ENCODE measurements at places on chromosomes 12 and 14.
A peak's percentile ranks its signal among the peaks of the same experiment; 100 is the strongest.

DNA sequence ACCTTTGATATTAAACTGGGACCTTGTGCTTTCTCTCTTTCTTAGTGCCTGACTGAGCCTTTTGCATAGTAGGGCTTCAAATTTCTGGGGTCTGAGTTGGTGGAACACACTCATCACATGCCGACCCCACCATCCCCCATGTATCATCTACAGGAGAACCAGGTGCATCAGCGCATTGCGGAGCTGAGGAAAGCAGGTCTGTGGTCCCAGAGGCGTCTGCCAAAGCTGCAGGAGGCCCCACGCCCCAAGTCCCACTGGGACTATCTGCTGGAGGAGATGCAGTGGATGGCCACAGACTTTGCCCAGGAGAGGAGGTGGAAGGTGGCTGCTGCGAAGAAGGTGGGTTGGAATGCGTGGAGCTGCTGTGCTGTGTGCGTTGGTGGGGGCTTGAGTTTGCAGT, 37.8 kb downstream of the EP400 start:
- DNase-seq: no peak

DNA sequence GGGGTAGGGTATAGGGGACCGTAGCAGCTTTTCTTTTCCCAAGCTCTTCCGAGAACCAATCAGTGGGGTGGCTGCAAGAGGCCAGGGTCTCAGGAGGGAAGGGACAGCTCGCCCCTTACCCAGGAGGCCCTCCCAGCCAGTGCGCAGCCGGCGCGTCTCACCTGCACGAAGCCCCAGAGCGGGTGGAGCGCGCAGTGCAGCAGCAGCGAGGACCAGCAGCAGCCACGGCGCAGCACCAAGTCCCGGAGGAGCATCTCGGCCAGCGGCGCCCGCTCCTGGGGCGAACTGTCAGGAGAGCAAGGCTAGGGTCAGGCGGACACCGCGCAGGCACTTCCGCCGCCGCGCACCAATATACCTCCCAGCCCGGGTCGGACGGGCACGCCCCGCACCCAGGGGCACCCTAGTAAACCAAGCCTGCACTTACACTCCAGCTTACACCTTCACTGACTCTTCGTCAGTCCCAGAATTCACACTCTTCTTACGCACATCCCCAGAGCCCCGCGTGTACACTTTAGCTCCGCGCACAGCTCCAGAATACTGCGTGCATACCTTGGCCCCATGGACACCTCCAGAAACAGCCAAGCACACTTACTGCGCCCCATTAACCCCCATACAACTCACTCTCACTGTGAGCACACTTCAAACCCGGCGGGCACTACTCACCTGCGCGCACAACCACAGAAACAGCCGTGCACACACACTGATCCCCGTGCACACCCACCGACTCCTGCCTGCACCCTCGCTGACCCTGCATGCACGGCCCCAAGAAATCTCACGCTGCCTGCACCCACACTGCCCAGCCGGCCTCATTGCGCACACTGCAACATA, 606 bp downstream of the PRIMA1 start:
- DNase-seq: no peak

DNA sequence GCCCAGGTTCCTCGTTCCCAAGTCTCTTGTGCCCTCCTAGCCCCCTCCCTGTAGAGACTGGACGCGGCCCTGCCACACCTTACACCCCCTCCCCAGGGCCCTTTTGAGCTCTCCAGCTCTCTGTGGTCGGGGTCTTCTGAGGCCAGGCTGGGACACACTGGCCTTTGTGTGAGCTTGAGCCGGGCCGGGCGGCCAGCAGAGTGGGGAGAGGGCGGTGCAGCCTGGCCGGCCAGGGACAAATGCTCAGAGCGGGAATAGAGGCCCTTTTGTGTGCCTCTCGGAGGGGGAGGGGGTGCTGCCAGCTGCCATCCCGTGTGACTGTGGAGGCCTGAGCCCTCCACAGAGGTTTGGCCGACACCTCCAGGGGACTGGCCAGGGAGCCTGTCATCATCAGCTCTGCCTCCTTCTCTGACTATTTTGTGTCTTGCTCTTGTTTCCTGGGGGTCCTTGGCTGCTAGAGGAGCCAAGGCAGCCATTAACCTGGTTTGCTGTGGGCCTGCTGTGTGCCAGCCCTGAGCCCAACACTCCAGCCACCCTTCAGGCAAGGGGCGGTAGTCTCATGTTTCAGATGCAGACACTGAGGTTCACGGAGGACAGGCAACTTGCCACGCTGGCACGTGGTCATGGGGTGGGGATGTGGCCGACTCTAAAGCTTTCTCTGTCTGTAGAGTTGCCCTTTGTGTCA, 13.6 kb downstream of the FAM222A start:
- DNase-seq: no peak

DNA sequence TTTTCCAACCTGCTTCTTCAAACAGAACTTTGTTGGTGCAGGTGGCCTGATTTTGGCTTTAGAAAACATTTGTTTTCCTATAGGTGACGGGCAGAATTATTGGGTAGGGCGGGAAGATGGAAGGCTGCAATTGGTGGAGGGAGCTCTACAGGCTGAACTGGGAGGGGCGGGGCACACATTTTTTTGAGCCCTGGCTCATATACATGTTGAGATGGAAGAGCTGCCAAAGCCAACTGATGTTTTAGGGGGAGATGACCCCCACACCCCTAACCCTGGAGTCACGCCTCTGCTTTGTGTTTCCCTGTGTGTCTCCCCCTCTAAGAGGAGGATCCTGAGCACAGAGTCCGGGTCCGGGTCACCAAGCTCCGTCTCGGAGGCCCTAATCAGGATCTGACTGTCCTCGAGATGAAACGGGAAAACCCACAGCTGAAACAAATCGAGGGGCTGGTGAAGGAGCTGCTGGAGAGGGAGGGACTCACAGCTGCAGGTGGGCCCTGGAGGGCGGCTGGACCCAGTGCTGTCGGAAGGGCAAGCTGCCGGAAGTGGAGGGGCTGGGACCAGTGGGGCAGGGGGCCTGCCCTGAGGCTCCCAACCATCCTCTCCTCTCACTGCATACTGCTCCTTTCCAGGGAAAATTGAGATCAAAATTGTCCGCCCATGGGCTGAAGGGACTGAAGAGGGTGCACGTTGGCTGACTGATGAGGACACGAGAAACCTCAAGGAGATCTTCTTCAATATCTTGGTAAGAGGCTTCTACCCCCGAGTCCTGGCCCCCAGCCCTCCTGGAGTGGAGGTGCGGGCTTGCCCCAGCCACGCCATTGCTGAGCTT, 18.6 kb downstream of the AGAP2 start:
- no peak for DNase-seq

GRCh38 chr12:56678852-56679251, 9.2 kb downstream of the PTGES3 start:
- DNase-seq: no peak

- DNase-seq: no peak
Measured at GRCh38 chr12:684416-684815, 21.2 kb upstream of the NINJ2 start.

- no peak for DNase-seq
Measured at GRCh38 chr14:69665631-69666030, 54.2 kb downstream of the SUSD6 start.

GRCh38 chr14:50874757-50875156, 2.9 kb downstream of the ABHD12B start:
- no peak for DNase-seq

DNA sequence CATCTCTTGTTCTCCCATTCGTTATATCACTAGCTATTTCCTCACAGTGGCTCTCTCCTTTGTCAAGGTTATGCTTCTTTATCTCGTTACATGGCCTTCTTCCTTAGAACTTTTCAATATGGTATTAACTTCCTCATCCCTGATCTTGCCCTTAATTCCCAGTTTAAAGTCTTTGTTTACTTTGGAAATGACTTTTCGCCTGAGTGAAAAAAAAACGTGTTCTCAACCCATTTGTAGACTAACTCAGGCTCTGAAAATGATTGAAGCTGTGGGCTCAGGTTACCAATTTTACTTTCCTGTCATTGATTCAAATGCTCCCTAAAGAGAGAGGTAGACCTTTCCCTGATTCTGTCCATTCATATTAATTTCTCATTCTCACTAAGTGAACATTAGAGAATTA, 135.2 kb downstream of the NUBPL start:
- DNase-seq: no peak

- peak; percentile 46 for DNase-seq
Measured at GRCh38 chr12:48795550-48796455, 6.9 kb upstream of the ADCY6 start.

DNA sequence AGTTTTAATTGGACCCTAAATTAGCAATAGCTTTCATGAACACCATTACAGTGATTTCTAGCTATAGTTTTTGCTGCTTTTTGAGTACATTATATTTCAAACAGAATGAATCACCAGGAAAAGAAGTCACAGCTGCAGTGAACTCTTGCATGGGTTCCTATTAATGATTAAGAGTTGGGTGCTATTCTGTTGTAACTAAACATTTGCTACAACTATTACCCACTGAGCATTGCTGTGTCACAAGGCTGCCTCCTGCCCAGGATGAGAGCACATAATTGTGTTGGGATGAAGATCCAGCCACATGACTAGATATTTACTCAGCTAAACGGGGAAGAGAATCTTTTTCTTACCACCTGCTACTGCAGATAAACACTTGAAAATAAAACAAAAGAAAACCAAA, 152.7 kb downstream of the GXYLT1 start:
- no peak for DNase-seq

GRCh38 chr14:55451950-55452349, 11.5 kb upstream of the TBPL2 start:
- DNase-seq: no peak

- DNase-seq: no peak
Measured at GRCh38 chr12:69274861-69275260, 35.5 kb downstream of the CPSF6 start.

- DNase-seq: no peak
Measured at GRCh38 chr12:120363274-120363855, 5.6 kb downstream of the MSI1 start.

DNA sequence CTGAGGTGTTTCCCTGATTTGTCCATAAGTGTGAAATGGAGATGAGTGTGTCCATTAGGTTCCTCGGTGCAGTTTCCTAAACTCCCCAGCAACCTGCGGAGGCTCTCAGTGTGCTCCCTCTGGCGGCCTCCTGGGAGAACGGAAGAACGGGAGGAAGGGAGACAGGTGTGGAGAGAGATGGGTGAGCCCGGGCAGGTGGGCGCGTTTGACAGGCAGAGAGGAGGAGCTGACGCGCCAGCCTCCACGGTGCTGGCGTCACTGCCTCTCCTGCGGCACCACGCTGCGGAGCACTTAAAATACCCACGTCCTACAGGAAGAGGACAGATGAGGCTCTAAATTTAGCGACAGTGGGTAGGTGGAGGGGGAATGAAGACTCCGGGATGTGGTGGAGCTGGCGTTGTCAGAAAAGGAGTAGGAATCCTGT, 26.8 kb upstream of the PEX5 start:
- peak; percentile 14 for DNase-seq

DNA sequence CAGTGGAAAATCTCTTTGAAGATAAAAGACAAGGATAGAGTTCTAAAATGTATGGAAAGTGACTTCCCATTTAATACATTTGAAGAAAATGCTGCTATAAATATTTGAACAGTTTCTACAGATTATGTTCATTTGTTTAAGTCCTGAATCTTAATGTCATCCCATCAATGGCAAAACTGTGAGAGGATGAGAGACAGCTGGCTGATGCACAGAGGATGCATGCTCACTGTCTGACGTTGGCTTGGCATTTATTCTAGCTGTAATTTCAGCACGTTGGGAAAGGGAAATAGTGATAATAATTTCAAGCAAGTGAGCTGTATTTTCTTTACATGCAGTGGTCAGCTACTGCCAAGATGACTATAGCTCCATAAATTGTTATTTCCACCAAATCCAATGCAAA, 40.5 kb downstream of the PPFIA2 start:
- DNase-seq: no peak

DNA sequence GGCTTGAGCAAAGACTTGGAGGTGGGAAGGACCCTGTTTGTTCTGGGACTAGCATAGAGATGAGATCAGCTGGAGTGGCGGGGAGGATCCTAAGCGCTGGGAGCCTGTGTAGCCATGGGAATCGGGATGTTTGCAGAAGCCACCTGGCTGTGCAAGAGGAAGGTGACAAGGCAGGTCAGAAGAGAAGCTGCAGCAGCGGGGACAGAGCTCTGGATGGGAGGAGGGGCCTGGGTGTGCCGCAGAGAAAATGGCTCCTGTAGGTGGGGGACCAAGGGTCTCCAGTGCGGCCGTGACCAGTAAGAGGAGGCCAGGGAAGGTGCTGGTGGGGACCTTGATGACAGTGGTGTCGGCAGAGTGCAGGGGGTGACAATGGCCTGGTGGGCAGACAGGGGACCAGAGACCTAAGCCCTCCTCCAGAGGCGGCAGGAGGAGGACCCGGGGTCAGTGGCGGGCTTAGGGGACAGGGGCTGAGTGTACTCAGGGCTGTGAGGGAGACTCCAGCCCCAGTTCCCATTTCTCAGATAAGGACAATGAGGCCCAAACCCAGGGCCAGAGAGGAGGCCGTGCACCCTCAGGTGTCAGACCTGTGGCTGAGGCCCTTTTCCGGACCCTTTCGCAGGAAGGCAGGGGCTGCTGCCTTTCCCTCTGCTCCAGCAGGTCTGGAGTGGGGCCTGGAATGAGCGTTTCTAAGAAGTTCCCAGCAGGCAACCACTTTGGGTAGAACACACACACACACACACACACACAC, 206.6 kb upstream of the RTL1 start:
- DNase-seq: no peak

DNA sequence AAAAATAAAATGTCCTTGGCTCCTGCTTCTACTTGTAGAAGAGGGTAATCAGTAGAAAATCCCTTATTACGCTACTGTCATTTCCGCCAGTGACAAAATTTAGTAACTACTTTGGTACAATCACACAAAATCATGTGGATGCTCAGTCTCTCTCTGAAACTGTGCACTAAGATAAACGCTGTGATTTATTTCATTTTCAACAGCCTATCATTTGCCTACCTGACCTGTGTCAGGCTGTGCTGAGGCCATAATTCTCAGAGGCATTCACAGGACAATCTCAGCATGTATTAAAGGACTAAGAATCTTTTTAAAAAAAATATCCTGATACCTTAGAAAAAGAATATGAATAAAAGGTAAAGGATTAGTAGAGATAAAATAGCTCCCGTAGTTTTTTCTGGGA, 226.0 kb downstream of the RASSF9 start:
- DNase-seq: no peak

DNA sequence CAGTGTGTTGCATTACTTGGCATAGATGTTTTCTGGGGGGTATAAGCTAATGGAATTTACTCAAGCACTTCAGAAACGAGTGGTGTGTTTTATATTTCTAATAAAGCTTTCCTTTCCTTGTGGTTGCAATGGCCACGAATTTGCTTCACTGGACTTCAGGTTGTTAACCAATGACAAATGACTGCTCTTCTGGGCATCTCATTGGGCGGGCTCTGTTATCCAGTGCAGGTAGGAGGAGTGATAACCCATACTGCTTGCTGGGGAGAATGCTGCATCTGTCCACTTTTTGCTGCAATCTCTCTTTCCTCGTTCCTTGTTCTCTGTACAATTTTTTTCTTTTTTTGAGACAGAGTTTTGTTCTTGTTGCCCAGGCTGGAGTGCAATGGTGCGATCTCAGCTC, 80.0 kb upstream of the RPH3A start:
- no peak for DNase-seq

DNA sequence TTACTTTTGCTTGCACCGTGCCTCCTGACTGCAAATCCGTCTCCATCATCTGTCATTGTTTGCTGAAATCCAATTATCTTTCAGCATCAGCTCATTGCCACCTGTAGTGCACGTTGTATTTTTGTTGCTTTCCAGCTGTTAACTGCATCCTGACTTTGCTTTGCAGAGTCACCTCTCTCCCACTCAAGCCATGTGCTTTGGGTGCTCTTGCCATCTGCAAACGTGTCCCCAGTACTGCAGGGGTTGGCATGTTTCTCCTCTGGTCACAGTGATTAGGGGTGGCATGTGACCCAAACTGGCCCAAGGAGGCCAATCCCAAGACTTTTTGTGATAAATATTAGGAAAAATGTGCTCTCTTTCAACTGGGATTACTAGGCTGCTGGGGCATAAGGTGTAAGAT, 10.5 kb upstream of the TMED2 start:
- DNase-seq: no peak
